ENCODE measurements at places on chromosomes 2 and 18.

DNA sequence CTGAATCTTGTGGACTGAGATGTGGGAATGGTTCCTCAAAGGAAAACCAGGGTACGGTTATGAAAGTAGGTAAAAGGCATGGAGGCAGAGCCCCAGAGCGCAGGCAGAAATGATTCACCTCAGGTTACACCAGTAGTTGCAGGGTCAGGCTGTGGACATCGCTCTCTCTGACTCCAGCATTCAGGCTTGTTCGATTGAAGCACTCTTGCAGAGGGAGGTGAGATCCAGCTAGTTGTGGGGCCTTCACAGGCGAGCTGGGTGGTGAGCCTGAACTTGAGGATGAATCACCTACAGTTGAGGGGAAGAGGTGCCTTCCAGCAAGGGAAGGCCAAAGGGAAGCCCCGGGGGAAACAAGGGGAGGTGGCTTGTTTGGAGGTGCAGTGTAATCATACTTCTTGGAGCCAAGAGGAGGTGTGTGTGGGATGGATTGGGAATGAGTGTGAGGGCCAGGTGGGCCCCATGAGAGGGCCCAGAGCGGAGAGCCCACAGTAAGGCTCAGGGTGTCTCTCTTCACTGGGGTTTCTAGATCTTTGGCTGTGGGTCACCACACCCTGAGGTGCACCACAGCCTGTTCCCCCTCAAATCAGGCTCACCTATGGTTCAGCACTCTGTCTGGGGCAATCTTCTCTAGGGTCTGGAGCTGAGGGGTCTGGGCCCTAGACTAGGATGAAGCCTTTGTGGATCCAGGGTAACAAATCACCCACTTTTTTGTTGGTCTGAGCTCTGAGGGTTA is 48.5 kb upstream of the MCFD2 start:
- DNase-seq, result no peak

DNA sequence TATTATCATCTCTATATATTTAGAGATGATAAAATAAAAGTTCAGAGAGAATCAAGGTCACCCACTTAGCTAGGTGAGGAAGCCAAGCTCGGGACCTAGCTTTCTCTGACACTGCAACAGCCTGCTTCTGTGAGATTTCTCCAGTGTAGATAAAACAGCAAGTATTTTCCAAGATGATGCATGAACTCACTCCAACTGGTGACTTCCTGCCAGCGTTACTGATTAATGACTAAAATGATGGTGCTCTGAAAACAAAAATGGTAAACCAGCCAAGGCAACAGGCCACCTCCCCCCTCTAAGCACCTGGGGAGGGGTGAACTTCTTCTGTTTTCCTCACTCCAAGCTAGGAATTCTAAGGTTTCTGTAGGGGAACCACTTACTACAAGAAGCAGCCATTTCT is 510.2 kb upstream of the ID2 start:
- DNase-seq, result no peak

GRCh38 chr2:33457556-33458247 is 18.7 kb upstream of the RASGRP3 start:
- no peak for DNase-seq

DNA sequence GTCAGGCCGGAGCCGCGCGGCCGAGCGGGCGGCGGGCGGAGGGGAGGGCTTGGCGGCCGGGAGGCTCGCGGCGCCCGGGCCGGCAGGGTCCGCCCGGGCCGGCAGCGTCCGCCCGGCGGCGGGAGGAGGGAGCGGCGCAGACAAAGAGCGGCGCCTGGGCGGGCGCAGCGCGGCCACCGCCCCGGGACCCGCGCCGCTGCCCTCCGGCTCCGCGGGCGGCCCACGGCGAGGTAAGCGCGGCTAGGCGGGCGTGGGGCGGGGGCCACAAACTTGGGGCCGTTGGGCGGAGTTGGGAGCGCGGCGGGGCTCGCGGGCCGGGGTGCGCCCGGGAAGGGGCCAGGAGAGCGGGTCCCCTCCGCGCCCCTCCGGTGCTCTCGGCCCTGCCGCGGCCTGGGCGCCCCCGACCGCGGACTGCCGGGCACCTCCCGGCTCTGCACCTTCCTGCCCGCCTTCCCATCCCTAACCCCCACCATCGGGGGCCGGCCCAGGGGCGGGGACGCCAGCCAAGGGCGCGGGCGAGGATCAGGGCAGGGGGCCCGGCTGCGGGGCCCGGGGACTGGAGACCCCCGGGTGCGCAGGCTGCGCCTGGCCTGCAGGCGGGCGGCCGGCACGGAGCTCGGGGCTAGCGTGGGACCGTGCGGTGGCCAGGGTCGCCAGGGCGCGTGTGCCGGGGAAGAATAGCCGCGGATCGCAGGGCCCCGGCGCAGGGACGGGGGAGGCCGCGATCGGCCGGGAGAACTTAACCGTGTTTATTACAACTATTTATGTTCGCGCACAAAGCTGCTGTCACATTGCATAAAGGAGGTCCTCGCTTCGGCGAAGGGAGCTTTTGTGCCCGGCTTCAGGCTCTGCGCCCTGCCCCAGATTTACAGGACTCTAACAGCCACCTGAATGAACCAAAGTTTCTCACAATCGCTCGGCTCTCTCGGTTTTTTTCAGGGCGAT is at the start of gene NCK2:
NCK2 (plus strand) TSS at position 4 of the 945 bp plus-strand sequence. CDS start 110,152 bp downstream, outside the sequence.
- DNase-seq, result no peak

- DNase-seq, result no peak
Observed at GRCh38 chr18:44229693-44230108, 451.0 kb upstream of the SETBP1 start.

GRCh38 chr2:33207151-33207740 is 260.5 kb downstream of the LTBP1 start:
- DNase-seq, result no peak
